ENCODE measurements at places on chromosomes 5 and 9.
A peak's percentile ranks its signal among the peaks of the same experiment; 100 is the strongest.

- DNase-seq, result no peak
Observed at GRCh38 chr9:72734631-72735030, 213.2 kb downstream of the TMC1 start.

DNA sequence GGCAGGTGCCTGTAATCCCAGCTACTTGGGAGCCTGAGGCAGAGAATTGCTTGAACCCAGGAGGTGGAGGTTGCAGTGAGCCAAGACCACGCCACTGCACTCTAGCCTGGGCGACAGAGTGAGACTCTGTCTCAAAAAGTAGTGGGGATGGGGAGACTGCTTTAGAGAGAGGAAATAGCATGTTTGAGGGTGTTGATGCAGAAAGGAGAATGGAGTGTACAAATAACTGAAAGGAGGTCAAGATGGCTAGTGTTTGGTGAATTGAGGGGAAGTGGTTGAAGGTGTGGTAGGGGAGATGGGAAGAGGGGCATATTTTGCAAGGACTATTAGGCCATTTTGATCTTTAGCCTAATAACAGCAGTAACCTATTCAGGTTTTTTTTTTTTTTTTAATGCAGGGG is 18.2 kb downstream of the TENT2 start:
- DNase-seq, result no peak

DNA sequence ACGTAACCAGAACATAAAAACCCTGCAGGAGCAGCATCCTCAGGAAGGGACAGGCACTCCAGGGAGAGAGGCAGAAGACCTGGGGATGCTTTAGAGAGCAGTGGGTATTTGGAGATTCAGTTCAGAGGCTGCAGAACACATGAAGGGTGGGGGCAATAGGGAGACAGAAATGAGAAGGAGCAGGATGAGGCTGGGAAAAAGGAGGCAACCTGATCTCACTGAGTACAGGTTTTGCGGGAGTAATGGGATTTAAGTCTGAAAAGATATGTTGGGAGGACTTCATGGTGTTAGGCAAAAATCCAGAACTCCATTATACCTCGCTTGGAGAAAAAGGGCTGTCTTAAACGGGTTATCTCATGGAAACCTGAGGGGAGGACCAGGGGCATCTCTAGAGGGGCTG is 41.3 kb upstream of the GARNL3 start:
- peak; percentile 16 for DNase-seq

DNA sequence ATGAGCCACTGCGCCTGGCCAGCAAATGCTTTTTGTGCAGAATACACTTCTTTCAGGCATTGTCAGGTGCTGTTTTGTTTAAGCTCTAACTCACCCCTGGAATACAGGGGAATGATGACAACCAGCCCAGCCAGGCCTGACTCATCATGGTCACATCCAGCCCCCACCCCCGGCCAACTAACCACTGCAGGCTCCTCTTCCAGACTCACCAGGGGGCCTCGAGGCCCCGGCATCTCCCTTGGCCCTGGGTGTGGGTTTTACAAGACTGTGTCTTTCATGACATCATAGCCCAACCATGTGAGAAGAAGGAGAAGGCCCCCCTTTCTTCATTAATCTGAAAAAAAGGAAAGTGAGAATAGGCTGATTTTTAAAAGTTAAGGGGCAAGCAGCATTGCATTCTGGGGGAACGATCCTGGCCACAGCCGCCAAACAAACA is 35.5 kb downstream of the OLFML2A start:
- DNase-seq, result peak; percentile 64

DNA sequence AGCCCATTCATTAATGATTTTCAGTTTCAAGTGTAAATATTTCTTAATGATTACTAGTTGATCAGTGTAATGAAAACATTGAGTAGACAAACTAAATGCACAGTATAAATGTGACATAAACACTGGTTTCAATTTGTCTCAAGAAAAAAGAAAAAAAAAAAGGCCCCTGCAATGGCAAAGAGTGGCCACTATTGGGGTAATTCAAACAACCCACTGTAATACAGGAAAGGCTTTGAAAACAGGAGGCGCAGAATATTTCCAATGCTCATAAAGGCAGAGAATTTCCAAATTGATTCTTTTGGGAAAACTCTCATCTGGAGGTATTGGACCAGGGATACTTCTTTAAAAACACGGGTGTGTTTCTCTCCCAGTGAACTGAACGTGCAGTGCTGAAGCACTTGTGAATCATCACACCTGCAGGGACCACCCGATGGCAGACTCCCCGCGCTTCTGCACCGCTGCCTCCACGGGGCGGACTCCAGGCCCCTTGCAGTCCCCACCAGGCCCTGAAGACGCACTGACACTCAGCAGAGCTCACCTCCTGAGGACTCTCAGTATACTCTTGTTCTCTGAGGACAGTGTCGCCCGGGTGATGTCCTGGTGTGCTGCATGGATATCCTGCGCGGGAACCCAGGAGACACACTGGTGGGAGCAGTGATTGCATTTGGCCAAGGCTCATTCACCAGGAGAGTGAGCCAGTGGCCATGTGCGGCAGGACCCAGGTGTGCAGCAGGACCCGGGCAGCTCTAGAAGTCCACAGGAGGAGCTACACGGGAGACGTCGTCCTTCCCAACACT is 227.6 kb upstream of the IRX4 start:
- peak; percentile 60 for DNase-seq

- no peak for DNase-seq
Observed at GRCh38 chr9:27386571-27387091, 89.7 kb upstream of the EQTN start.

- no peak for DNase-seq
Observed at GRCh38 chr9:5449521-5450358, 602 bp upstream of the CD274 start.

- no peak for DNase-seq
Observed at GRCh38 chr5:173825215-173825865, 62.8 kb upstream of the CPEB4 start.

DNA sequence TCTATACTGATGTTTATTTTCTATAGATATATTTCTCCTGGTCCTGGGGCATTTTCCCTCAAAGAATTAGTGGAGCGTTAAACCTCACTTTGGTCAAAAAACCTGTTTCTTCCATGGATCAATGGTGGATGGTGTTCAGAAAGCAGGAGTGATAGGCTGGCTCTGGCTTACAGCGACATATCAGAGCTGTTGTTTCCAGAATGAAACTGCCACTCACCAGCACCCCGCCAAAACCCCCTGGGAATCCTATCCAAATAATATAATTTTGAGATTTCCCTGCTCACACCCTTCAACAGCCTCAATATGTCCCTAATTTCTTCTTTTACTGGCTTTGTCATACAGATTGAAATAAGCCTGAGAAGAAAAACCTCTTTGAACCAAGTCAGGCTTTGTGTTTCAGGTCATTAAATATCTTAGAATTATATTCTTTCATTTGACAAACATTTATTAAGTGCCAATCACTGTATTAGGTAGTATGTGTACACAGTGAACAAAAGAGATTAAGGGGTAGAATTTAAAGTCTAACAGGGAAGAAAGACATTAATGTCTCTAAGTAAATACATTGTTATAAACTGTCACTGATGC is 144.5 kb upstream of the GPR151 start:
- no peak for DNase-seq

- peak; percentile 80 for DNase-seq
Observed at GRCh38 chr9:136185596-136186366, 19.1 kb downstream of the LHX3 start.

DNA sequence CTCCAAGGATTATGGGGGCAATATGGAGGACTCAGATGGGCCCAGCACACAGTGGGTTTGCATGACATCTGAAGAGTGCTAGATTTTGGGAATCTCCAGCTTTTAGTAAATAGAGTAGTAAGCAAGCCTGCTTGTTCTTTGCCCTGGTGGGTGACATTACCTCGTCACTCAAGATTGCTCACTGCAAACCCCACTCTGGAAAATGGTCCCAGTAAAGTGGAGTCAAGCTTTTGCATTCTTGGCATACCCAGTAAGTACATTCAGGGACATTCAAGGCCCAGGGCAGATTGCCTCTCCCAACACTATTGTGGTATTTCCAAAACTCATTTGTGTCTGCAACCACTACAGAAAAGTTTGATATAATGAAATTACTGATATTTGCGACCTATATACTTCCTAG is 118.5 kb downstream of the INVS start:
- no peak for DNase-seq

DNA sequence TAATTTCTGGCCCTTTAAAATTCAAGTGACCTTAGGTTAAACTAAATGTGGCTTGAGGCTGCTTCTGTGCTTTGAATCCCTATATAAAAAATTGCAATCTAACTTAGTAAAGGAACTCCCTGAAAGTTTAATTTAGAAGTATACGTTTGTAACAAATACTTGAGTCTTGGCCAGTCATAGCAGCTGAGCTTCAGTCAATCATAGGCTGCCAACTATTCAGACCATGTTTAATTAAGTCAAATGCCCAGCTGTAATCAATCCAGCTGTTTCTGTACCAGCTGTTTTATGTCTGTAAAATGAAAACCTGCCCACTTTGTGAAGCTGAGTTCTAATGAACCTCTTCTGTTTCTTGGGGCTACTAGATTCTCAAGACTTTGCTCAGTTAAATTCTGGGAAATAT is 760.1 kb downstream of the MAT2B start:
- no peak for DNase-seq

DNA sequence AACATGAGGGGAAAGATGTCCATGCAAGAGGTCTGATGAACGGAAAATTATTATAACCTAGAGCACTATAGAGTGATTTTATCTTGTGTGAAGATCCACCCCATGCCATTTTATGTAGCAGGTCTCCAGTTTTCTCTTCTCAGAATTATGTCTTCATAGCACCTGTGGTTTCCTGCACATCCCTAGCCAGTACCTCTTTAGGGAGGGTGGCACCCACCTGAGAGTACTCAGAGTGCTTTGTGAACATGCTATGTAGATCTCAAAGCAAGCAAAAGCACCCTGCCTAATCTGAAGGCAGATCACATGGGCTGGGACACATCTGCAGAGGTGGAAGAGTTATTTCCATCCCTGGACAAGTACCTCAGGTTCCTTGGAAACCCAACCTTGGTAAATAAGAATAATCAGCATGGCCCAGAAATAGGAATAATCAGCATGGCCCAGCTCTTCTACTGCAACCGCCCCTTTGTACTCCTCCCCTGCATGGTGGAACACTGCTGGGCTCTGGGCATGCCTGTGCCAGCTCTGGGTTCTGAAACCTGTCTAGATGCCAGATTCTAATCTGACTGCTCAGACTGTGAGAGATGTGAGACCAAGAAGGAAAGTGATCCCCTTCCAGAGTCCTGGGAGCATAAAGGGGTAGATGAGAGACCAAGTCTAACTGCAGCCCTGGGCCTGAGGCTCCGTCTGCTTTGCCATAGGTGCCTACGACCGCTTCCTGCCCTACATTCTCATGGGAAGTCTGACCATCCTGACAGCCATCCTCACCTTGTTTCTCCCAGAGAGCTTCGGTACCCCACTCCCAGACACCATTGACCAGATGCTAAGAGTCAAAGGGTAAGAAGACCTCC is 23.7 kb downstream of the SLC22A5 start:
- DNase-seq, result no peak

- DNase-seq, result peak; percentile 57
Observed at GRCh38 chr9:130110166-130110565, 56.5 kb downstream of the GPR107 start.

DNA sequence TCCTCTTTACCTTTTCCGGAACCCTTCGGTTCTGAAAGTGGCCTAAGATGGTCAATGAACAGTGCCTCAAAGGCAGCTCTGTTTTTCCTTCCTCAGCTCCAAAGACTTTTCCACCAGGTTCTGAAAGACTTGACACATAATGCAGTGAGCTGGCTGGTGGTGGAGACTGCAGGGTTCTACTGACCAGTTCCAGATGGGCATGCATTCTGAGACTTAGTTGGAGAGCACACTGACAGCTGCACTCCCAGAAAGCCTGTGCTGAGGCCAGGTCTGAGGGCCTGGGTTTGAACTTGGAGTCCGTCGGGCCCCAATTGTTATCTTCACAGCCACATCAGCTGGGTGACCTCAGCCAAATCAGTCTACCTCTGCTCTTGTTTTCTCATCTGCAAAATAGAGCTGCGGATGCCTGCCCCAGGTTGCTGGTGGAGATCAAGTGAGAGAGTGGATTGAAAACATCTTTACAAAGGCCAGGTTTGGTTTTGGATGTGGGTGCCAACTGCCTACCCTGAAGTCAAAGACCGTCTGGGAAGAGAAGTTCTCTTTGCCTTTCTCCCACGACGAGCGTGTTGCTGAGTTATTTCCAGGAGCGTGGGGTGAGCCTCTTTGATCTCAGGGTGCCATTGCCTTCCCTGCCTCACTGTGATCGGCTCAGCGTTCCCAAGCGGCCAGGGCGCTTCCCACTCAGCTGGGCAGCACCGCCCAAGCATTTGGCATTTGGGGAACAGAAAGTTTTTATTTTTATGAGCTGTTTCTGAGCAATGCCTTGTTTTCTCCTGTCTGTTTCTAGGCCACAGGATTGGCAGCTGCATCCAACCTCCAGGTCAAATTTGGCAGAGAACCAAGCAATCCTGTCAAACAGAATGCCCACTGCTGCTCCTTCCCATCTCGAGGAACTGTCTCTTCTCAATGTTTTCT is 54.9 kb downstream of the RAD23B start:
- no peak for DNase-seq

Data from H7 (cell line).